Naive thymus-derived CD4-positive, alpha-beta T cell (primary cell): ENCODE measurements at places on chromosomes 11 and 22.

GRCh38 chr11:44518968-44519550 lies 46.4 kb upstream of the CD82 start:
- no peak for DNase-seq

DNA sequence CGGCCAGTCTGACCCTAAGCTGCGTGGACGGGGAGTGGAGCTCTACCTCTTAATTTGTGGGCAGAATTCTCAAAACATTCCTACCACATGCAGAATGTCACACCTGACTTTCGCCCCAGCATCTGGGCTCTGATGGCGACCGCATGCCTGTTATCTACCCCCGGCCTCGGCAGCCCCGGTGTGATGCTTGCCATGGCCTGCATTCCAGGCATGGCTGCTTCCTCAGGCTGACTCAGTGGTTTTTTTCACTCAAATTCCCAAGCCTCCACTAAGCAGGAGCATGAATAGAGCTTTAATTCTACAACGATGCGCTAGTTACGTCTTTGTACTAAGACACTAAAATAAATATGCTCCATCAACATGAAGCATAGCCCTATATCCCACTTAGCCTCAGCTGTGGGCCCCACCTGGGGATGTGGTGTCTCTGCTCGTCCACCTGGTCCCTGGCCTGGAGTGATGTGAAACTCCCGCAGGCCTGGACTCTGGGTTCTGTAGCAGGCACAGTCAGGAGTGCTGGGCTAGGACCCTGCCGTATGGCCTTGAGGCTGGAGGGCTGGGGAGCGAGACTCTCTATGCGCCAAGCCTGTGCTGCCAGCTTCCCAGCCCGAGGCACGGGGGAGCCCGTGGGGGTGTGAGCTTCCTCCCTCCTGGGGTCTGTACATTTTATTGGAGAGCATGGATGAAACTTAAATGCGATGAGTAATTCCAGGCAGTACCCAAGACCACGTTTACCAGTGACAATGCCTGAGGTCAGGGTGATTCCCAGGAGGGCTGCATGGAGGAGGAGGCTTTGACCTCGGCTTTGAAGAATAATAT lies 153.2 kb downstream of the CTTN start:
- DNase-seq, result no peak

DNA sequence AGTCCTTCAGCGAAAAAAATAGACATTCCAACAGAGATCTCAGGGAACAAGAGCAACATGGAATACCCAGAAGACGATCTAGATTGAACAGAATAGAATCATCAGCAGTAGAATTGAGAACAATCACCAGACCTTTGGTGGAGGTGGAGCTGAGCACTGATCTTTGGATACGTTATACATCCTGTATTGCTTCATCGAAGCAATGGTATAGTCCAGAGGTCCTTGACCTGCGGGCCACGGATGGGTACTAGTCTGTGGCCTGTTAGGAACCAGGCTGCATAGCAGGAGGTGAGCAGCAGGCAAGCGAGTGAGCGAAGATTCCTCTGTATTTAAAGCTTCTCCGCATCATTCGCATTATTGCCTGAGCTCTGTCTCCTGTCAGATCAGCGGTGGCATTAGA lies 17.6 kb downstream of the LRRC55 start:
- no peak for DNase-seq

GRCh38 chr11:84800755-84801346 lies 826.3 kb downstream of the DLG2 start:
- DNase-seq, result no peak

DNA sequence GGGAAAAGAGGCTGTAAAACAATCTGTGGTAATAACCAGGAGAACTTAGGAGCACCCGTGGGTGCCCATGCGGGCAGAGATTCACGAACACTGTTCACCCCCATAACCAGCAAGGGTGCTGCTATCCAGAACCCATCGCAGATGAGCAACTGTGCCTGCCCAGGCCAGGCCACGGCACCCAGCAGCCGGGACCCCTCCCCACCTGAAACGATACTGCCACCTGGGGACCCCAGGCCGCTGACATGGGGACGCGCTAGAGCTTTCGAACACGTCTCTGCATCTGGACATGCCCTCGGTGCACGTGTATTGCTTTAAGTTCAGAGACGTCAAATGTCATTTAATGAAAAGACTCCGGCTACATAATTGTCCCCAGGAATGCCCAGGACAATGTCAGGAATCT lies 14.3 kb upstream of the MUC2 start:
- no peak for DNase-seq
